ENCODE measurements at places on chromosomes 3 and 15.

GRCh38 chr3:117278424-117279190, 569.0 kb downstream of the TUSC7 start:
- DNase-seq: no peak

GRCh38 chr3:169008776-169009358, 654.6 kb downstream of the MECOM start:
- DNase-seq: no peak

GRCh38 chr3:123385981-123386380, 62.9 kb downstream of the ADCY5 start:
- DNase-seq: no peak

GRCh38 chr3:119219069-119219468, 21.6 kb downstream of the B4GALT4 start:
- DNase-seq: no peak

DNA sequence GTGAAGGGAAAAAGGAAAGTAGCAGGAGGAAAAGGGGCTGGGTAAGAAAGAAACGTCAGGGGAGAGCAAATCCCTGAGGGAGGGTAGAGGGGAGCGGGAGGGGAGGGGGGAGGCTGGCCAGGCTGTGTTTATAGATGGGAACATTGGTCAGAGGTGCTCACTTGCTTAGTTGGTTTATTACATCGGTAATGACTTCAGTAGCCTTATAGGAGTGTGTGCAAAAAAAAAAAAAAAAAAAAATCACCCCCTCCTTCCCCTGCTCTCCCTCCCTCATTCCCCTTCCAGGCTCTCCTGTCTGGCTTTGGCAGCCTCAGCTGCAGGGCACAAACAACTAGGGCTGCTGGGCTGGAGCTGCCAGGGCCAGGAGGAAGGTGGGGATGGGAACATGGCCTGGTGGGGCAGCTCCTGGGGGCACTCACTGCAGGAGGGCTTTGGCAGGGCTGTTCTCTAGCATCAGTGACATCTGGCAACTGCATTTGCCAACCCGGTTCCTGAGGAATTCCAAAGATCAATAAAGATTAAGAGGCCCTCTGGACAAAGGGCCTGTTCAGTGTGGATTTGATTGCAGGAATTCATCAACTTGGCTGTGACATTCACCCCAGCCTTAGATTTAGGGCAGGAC, 334.5 kb upstream of the FRG2C start:
- DNase-seq: no peak

- DNase-seq: no peak
Measured at GRCh38 chr3:44981751-44982150, 5.7 kb downstream of the EXOSC7 start.

DNA sequence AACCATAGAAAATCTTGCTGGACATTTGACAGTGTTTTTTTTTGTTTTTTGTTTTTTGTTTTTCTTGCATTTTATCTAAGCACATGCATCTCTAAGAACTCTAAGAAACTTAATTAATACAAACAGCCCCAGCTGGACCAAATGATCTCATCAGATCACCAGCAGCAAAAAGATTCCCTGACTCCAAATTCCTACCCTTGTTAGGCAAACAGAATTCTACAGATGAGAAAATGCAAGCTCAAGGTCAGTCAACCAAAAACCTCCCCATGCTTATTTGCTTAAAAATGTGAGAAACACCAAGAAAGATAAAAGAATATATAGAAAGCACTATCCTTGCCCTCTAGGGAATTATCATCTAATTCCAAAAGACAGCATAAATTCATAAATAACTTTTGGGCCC, 65.4 kb downstream of the FOXP1 start:
- no peak for DNase-seq

DNA sequence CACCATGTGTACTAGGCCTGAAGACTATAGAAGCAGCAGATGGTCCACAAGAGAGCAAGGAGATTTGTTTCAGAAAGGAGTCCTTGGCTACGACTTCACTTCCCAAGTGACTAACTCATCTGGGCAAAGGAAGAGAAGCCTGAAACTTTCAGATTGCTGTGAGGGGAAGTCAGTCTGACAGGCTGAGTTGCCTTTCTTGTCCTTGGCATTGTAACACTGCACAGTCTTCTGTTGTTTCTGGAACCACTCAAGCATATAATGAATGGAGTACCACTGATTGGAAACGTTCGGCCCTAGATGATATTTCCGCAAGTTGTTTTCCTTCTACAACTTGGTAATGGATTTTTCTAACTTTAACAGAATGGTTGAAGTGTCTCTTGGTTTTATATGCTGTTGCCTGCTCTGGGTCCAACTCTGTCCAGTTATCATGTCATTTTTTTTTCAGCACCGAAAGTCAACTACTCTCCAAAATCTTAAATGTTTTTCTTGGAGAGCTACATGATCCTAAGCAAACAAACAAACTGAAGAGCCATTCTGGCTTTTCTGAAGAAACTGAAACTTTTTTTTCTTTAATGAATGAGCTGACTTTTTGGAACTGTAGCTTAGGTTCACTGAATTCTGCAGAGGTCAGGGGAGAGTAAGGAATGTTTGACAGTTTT, 685.7 kb downstream of the MECOM start:
- no peak for DNase-seq

DNA sequence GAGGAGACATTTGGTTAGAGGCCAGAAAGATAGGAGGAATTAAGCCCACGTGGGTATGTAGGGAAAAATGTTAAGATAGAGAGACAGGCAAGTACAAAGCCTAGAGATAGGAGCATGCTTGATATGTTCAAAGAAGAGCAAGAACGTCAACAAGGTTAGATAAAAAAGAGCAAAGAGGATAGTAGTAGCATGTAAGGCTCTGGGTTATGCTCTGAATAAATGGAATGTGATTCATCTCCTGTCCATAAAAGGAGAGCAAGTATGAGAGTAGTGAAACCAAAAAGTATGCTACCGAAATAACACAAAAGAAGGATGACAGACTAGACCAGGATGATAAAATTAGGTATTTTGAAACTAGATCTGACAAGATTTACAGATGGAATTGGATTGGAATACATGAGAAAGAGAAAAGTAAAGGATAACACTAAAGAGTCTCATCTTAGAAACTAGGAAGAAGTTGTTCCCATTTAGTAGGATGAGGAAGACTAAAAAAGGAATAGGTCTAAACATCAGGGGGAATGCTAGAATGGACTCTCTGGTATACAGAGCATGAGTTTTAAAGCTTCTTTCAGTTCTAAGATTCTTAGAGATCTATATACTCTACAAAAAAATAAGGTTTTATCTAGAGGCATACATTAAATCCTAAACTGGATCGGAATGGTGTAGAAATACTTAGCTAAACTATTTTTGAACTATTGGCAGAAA, 59.1 kb downstream of the TRPM7 start:
- DNase-seq: no peak

- no peak for DNase-seq
Measured at GRCh38 chr3:158539414-158540014, 31.5 kb upstream of the MLF1 start.

GRCh38 chr3:38334142-38335055, 12.2 kb upstream of the XYLB start:
- DNase-seq: no peak

DNA sequence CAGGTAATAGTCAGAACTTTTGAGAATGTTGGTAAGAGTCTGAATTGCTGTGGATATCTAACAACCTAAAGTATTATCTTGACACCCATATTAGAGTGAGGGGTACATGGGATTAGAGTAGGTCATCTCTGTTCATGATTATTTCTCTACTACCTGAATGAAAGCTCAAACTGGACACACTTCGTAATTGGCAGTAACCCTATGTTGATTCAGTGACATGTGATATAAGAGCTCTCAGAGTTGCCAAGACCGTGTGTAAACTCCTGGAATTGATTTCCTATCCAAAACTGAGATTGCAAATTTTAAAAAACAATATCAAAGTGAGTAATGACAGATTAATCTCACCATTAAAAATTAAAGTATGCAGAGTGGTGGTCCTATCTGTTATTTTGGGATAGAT, 214.8 kb upstream of the ARHGEF26 start:
- DNase-seq: no peak

GRCh38 chr3:32126305-32127015, 20.0 kb downstream of the GPD1L start:
- no peak for DNase-seq

GRCh38 chr15:53880357-53880756, 97.9 kb upstream of the UNC13C start:
- no peak for DNase-seq

GRCh38 chr3:154759966-154760365, 320.2 kb upstream of the MME start:
- DNase-seq: no peak

DNA sequence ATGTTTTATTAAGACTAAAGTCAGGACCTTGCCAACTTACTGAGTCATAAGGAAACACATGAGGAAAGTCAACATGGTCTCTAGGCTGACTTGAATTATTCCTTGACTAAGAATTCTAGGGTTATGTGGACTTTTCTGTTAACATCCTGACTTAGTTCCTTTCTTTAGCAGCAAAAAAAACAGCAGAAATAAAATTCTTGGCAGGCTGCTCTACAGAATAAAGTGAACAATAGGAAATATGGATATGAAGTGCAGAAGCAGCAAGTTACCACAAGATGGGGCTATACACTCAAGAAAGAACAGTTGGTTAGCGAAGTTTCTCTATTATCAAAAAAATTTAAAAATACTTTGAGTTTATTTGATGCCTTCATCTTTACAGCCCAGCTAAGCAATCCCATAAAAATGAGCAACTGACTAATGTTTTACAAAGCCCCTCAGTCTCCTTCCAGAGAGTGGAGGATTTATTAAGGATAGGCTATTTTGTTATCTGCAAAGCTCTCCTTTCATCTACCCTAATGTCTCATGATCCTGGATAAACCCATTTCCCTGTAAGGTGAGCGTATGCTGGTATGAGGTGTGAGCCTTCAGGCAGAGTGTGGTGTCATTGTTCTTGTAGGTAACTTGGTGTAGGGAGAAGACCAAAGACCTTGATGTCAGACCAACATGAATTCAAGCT, 23.1 kb upstream of the MCCC1 start:
- no peak for DNase-seq

DNA sequence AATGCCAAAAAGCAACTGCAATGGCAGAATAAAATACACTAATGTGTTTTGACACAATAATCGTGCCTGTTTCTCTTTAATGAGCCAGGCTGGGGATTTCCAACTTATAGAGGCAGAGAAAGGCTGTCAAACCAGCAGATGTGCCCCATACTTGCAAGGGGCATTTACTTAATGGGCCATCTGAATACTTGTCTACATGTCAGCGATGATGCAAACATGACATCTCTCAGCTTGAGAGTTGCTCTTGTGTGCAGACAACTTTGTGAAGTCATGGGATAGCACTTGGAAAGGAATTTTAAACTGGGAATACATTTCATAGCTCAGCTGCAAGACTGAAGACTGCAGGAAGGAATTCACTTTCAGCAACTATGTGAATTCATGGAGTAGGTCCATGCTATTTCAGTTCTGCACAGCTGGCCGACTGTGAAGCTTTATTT, 127.4 kb upstream of the ADAMTS9 start:
- no peak for DNase-seq

DNA sequence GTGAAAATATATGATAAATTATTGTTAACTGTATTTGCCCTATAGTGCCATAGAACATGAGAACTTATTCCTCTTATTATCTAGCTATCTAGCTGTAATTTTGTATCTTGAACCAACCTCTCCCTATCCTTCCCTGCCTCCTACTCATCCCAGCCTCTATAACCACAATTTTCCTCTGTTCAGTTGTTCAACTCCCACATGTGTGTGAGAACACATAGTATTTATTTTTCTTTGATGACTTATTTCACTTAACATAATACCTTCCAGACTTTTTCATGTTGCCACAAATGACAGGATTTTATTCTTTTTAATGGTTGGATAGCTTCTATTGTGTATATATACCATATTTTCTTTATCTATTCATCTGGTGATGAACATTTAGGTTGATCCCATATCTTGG, 85.4 kb upstream of the SUCLG2 start:
- no peak for DNase-seq

DNA sequence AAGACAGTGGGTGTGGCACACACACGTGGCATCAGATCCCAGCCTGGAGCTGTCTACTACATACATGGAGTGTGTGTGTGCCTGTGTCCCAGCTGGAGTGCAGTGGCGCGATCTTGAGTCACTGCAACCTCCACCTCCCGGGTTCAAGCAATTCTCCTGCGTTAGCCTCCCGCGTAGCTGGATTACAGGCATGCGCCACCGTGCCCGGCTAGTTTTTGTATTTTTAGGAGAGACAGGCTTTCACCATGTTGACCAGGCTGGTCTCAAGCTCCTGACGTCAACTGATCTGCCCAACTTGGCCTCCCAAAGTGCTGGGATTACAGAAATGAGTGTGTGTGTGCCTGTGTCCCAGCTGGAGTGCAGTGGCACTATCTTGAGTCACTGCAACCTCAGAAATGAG, 108.8 kb downstream of the IL12A start:
- DNase-seq: no peak

DNA sequence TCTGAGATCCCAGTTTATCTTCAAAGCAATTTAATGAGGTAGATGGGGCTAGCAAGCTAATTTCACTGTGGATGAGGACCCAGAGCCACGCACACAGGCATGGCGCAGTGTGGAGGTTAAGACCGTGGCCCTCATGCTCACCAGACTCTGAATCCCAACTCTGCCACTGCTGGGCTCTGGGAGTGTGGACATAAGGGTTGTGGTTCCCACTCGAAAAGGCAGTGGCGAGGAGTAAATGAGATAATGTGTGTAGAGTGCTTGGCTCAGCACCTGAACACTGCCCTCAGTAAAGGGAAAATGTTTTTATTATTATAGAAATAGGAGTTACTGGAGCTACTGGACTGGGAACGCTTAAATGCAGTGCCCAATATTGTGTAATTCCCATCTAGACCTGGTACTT, 243.5 kb upstream of the TPM1 start:
- DNase-seq: no peak

- DNase-seq: no peak
Measured at GRCh38 chr3:188239035-188239434, 85.1 kb downstream of the LPP start.

- no peak for DNase-seq
Measured at GRCh38 chr3:138457863-138458735, 23.7 kb downstream of the ESYT3 start.

DNA sequence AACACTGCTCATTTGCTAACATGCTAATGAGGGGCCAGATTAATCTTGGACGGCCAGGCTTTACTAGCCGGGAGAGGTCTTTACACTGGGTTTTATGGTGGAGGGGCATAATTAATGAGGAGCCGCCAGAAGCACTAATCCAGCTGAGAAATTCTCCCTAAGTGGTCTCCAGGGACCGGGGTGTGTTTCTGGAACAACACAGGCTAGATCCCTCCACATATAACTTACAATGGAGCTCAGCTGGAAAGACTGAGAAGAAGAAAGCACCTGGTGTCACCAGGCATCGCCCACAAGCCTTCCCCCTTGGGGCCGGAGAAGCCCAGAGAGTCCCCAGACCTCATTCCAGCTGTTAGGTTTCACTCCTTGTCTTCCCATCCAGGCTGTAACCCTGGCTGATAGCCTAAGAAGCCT, 127.5 kb downstream of the MEGF11 start:
- DNase-seq: no peak

DNA sequence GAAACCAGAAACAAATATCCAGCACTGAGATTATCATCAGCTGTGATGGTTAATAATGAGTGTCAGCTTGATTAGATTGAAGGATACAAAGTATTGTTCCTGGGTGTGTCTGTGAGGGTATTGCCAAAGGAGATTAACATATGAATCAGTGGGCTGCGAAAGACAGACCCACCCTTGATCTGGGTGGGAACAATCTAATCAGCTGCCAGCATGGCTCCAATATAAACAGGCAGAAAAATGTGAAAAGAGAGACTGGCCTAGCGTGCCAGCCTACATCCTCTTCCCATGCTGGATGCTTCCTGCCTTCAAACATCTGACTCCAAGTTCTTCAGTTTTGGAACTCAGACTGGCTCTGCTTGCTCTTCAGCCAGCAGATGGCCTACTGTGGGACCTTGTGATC, 869.5 kb downstream of the SI start:
- DNase-seq: no peak

Measured in activated CD4-positive, CD25-positive, alpha-beta regulatory T cell treated with anti-CD3 and anti-CD28 coated beads, Interleukin-2, amount 50 U/mL, for 72 hours (primary cell).